Astrocyte of the spinal cord (primary cell): ENCODE measurements at places on chromosomes 6 and 20.

- no peak for DNase-seq
Observed at GRCh38 chr6:159842035-159842434, 42.0 kb downstream of the PNLDC1 start.

DNA sequence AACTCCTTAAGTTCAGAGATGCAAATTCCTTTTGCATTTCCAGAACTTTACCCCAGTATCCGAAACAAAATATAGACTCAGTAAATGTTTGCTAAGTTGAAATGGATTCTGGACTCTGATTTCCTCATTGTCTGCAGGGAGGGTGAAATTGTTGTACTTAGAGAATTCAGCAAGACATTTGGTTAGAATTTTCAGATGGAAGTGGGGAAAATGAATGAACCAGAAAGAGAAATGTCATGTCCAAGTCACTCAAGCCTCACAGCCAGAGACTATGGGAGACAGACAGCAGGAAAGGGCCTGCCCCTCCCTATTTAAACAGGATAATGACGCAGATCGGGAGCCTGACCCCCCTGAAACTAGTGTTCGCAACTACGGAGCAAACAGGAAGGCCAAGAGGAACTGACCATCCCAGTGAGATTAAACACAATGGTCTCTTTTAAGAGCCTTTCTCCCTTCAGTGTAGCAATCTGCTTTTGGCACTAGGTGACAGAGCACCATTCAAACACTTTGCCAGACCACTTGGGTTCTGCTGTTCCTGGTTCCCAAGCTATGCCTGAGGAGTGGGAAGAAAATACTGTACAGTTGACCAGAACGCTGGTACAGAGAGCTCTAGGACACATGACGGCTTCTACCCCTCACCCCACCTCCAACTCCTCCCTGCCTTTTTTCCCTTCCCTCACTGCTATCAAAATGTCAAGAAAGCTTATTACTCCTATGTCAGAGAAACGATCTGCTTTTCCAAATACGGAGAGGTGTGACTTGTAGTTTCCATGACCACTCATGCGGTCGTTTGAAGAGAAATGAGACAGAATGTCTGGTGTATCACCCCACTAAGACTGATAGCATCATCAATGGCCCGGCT lies 13.7 kb downstream of the NEDD9 start:
- DNase-seq, result no peak

DNA sequence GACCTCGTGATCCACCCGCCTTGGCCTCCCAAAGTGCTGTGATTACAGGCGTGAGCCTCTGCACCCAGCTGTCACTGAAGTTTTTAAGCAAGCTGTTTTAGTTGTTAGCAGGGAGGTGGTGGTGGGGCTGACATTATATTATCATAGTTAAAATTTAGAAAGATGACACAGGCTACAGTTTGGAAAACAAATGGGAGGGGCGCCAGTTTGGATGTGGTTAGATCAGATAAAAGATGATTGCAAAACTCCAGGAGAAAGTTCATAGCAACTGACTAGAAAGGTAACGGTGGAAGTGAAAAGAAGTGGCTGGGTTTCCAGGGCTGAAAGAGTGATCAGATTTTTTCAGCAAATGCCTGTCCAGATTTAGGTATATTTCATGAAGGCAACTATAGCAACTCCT lies 311.9 kb upstream of the CITED2 start:
- no peak for DNase-seq

DNA sequence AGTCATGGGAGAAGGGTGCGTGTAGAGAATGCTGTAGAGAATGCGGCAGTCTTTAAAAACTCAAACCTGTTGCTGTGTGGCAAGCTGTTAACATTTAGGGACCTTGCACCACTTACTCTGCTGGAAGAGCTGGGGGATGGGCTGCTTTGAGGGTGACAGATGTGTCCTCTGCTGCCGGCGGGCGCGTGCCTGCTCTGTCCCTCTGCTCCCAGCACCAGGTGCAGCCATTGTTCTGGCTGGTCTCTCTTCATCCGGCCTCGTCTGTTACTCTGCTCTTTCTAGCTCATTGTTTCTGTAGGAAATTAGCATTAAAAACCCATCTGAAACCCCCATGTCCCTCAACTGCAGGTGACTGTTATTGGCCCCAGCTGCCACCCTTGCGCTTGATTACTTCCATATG lies 78.5 kb downstream of the CBFA2T2 start:
- DNase-seq, result no peak

GRCh38 chr6:154754152-154754551 lies 20.9 kb downstream of the SCAF8 start:
- peak; percentile 46 for DNase-seq

DNA sequence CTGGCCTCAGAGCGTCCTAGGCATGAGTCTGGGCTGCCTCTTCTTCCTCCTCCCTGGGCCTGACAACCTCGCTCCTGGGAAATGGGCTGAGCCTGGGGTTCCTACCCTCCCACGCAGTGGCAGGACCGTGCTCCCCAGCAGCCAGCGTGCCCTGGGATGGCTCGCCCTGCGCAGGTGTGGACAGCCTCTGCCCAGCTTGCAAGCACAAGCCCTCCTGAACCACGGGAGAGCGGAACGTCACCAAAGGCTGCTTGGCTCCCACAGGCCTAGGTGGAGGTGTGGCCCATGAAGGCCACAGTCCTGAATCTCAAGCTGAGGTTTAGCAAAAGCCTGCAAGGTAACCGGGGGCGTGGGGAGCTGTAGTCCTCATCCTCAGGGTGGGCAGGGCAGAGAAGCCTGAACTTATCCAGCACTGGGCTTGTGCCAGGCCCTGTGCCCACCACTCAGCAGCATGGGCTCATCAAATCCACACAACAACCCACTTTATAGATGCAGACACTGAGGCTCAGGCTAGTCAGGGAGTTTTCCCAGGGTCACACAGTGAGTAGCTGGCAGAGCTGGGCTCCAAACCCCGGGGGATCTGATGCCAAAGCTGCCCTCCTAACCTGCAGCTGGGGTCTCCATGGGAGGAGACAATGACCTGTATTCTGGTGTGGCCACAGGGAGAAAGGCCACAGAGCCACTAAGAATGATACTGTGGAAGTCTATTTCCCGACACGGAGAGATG lies 25.3 kb downstream of the RBM38 start:
- DNase-seq, result no peak

DNA sequence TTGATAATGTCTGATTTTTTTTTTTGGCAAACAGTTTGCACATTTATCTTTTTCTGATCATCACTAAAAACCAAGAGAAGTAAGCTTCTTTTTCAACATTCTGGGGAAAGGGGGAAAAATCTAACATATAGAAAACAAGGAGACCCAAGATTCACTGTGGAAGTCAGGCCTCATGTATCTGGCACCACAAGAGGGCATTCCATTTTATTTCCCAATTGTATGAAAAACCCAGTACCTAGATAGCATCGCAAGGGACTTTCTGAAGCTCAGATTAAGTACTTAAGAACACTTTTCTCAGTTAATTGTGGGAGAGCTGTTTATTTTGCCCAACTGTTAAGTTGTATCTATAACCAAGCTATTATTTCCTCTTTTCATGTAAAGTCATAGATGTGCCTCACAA lies 152.9 kb downstream of the KLHL32 start:
- DNase-seq, result no peak

DNA sequence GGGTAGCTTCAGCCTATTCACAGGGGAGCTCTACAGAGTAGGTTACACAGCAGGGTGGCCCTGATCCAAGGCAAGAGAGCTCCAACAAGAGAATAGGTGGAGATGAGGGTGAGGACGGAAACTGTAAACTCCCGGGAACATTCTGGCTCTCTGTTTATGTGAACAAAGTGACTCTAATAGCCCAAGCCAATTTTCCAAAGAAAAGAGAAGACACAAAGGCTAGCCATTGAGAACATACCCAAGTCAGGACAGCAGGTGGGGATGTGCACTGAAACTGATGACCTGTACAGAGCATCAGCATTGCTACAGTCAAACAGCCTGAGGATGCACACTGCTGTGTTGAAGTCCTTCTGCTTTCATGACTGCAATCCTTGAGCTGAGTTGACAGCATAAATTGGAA lies 136.0 kb upstream of the TOP1 start:
- DNase-seq, result no peak

DNA sequence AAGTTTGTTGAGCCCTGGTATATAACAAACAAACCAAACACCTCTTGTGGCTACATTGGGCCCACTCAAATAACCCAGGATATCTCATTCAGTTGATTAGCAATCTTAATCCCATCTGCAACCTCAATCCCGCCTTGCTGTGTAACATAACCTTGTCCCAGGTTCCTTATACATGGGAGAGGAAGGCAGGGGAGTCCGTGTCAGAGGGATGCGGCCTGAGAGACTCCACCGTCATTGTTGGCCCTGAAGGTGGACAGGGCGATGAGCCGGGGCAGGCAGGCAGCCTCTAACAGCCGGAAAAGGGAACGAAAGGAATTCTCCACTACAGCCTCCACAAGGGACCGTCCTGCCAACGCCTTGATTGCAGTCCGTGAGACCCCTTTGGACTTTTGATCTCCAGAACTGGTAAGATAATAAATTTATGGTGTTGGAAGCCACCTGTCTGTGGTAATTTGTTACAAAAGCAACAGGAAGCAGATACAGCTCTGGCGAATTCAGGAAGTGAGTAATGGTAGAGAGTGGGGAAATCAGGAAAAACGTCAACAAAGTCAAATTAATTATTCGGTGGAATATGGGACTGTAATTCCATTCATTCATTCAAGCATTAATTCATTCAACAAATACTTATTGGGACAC lies 124.5 kb upstream of the SALL4 start:
- no peak for DNase-seq

GRCh38 chr6:4977468-4977867 lies 26.4 kb downstream of the RPP40 start:
- no peak for DNase-seq

- DNase-seq, result peak; percentile 75
Observed at GRCh38 chr6:82040405-82041221, 206.9 kb downstream of the IBTK start.

DNA sequence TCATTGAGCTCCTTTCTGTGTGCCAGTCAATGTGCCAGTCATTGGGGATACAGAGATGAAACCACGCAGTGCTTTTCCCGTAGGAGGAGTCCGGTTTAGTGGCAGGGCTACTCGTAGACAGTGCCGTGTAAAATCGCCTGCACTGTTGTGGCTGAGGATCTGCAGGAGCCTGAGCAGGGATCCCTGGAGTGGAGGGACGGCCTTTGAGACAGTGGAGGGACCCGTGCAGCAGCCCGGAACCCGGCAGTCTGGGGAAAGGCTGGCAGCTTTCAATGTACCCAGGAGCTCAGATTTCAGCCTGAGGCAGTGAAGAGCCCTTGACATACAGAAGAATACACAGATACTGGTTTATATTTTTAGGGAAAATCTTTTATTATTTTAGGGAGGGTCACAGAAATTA lies 203.3 kb downstream of the ARID1B start:
- DNase-seq, result no peak

DNA sequence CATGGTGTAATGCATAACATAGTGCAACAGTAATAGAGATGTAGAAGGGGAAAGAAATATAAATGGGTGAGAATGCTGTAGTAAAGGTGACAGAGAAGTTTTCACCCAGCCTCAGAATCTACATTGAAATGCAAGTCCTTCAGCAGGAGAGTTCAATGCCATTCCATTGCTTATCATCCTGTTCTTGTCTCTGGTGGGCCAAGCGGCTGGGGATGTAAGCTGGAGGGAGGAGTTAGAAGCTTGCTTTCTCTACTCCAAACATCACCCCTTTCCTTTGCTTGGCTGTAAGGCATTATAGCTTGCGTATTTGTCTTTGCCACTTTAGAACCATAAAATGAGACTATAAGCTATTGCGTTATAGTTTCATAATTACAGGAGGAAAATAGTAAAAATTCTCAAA lies 2.2 kb upstream of the FUT9 start:
- no peak for DNase-seq

DNA sequence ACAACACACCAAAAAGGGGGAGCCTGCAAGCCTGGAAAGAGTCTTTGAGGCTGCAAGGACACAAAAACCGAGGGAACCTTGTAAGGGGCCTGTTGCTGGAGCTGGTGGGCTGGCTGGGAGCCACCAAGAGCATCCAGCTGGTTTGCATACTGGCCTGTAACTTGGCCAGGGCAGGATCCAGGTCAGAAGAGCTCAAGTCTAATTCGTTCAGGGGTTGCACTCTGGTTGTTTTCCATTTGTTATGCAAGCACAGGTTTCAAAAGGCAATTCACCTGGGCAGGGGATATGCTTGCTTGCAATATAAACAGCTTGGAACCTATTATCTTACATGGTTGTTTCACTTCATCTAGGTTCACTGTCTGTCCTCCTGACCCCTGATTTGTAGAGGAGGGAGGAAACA lies 98.3 kb upstream of the GCM1 start:
- DNase-seq, result no peak

GRCh38 chr6:159213405-159213804 lies 44.2 kb downstream of the FNDC1 start:
- DNase-seq, result no peak

DNA sequence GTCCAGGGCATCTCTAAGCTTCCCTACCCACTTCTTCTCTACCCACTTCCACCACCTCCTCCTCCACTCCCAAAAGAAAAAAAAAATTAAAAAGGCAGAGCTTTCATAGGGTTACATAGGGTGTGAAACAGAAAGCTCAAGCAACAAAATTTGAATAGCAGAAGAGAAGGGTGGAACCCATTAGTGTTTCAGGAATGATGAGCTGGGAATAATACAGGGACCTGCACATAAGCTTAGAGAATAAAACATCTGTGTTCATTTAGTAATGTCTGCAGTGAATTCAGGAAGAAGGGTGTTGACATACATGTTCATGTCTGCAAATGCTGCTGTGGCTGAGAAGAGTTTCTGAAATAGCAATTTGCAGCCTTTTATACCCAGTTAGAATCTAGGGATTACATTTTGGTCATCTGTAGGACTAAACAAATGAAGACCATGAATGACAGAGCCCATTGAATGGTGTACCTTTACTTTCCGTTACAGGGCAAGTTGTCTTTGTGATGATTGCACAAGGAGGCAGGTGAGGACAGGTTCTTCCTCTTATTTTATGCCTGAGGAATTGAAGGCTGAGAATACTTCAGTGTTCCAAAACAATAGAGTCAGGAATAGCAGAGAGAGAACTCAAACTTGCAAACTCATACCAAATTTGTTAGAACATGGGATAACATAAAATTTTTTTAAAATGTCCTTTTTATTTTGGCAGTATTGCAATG lies 975.1 kb downstream of the TFAP2A start:
- no peak for DNase-seq

DNA sequence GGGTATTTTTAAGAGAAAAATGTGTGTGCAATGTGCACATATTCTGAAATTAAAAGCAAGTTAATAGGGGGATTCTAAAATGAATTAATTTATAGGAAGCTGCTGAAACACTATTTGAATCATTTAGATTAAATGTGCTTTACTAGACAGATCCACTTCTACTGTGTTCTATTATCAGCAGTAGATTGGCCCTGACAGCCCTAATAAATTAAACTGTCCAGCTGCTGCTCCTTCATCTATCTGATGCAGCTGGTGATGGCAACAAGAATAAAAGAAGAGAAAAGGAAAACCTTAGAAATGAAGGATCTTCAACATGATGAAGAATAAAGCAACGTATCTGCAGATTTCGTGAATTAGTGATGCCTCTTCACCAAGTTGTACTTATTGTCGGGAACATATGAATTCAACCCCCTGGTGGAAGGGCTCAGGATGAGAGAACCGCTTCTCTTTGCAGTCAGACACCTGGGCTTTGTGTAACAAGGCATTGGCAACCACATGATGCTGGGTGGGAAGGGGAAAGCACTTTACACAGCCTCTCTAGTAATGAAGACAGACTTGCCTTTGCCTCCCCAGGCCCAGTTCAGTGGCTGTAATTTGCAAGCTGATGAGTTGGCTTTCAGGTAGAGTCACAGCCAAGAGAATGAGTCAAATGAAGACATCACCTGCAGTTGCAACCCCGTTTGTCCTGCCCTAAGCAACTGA lies 94.4 kb downstream of the LAMP5 start:
- DNase-seq, result no peak

- DNase-seq, result no peak
Observed at GRCh38 chr6:3147914-3148757, 9.2 kb downstream of the TUBB2A start.
